ENCODE measurements at places on chromosomes 2 and 18. TPM values are rescaled to one million over a fixed set of nuclear protein-coding genes. Genes with fewer than 3 reads are reported as not detected.
A peak's percentile ranks its signal among the peaks of the same experiment; 100 is the strongest.

ANKRD30BL gene
- not detected for total RNA-seq

WDR54 gene
- total RNA-seq: 75.5 TPM

CRYBA2 gene
- total RNA-seq: not detected

GNLY gene
- 9.0 TPM for total RNA-seq

FHOD3 gene
- total RNA-seq: not detected

MPP4 gene
- total RNA-seq: not detected

REG3G gene
- total RNA-seq: not detected

CAB39 gene
- total RNA-seq: 136 TPM

STPG4 gene
- total RNA-seq: not detected

POTEC gene
- total RNA-seq: not detected

VWA3B gene
- total RNA-seq: not detected

SPR gene
- total RNA-seq: 8.8 TPM

GALNT14 gene
- total RNA-seq: 0.74 TPM

- H3K27ac ChIP-seq: no peak overlapping the region
- H3K27me3 ChIP-seq: no peaks in the 10 kb centered on the region
- H3K36me3 ChIP-seq: no peaks in the 10 kb centered on the region
- DNase-seq: no peak
- H3K4me3 ChIP-seq: no peak overlapping the region
Measured at GRCh38 chr18:44786688-44787087, 106.0 kb downstream of the SETBP1 start.

DNA sequence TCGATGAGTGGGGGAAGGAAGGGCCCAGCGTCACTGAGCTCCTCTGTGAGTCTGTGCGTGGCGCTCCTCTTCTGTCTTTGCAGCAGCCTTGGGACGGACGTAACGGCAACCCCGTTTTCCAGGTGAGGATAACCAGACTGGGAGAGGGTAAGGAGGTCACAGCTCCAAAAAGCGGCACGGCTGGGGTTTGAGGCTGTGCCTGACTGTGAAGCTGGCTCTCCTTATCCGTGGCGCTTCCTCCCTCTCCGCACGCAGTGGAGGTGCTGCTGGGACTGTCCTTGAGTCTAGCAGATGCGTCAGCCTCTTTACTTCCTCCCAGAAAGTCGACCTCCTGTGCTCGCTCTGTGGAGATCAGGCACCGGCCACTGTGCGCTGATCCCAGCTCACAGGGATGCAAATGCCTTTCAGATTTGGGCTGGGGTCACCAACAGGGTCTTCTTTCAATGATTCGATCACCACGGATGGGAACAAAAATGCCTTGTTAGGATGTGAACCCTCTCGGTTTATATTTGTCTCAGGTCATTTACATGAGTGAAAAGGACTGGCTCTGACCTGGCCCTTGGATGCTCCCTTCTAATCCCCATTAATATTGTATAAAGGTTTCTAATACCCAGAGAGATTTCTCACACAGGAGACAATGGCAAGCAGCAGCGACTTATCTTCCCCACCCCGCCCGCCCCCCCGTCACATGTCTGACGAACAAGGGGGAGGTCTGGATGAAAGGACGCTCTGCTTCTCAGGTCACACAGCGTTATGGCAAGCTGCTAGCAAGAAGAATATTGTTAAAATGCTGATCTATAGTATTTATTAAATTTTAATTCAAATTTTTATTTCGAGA lies 30.1 kb upstream of the E2F6 start:
- H3K36me3 ChIP-seq: no peaks in the 10 kb centered on the region
- H3K4me3 ChIP-seq: no peak overlapping the region
- H3K4me1 ChIP-seq: no peaks in the 10 kb centered on the region

GRCh38 chr2:23637011-23637778 lies 252.2 kb downstream of the KLHL29 start:
- H3K4me1 ChIP-seq: no peaks in the 10 kb centered on the region
- H3K27ac ChIP-seq: no peak overlapping the region
- no peak for DNase-seq
- H3K4me3 ChIP-seq: no peak overlapping the region

DNA sequence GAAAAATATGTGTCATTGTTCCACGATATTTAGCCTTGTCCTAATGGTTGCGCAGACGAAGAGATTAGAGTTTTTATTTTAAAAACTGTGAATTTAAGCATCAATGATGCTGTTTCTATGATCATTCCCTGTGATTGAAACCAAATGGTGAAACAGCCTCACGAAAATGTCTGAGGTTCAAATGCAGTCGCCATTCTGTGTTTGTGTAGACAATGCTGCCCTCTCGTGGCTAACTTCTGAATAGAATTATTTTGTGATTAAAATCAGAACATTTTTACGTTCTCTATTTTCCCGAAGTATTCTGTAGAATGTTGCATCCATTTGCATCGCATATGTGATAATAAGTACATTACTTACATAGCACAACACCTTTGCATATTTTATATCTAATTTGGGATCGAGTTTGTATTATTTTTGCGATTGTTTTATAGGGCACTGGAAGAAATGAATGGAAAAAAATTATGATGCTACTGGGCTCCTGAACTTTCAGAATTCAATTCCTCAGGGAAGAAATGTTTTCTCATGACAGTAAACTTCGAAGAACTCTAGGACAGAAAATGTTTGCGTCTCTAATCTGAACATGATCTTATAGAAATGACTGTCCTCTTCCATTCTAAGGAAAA lies 54.8 kb upstream of the CREB1 start:
- peak; percentile 39 for DNase-seq
- no peak overlapping the region for H3K27ac ChIP-seq
- H3K4me1 ChIP-seq: peaks cover 5% of the 10 kb centered on the region
- H3K36me3 ChIP-seq: no peaks in the 10 kb centered on the region

DNA sequence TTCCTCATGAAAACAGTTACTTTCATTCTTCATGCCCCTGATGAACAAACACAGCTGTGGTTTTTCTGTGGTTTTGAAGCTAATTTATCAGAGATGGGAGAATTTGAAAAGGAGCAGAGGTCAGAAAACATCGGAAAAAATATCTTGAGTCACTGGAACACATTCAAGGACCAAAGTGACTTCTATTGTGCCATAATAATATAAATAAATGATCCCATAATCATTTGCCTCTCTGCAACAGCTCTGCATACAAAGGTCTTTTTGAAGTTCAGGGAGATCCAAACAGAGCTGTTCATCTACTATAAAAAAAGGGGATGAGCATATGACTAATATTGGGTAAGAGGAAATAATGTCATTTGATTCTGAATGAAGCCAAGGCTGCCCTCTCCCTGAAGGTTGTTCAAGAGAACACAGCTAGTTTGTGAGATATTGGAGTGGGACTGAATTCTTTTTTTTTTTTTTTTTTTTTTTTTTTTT lies 201.3 kb upstream of the GALNT5 start:
- no peaks in the 10 kb centered on the region for H3K36me3 ChIP-seq
- H3K27ac ChIP-seq: no peak overlapping the region
- no peaks in the 10 kb centered on the region for H3K27me3 ChIP-seq
- H3K4me1 ChIP-seq: no peaks in the 10 kb centered on the region

DNA sequence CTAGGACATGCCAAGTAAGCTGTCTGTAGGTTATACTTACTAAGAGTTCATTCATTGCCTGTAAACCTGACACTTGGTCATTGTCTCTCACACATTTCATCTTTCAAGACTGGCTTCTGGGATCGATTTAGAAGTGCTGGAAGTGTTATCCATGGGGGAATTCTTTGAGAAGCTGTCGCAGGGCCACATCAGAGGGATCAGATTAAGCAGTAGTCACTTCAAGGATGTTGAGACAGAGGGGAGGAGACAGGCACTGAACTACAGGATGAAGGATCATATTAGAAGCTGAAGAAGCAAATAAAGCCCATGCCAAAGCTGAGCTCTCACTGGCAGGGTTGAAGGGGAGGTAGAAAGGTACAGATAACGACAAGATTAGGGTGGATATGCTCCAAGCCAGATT lies 49.0 kb downstream of the CDK15 start:
- DNase-seq: no peak
- H3K36me3 ChIP-seq: no peaks in the 10 kb centered on the region
- no peaks in the 10 kb centered on the region for H3K27me3 ChIP-seq
- peaks cover 10% of the 10 kb centered on the region for H3K4me1 ChIP-seq
- no peak overlapping the region for H3K27ac ChIP-seq

DNA sequence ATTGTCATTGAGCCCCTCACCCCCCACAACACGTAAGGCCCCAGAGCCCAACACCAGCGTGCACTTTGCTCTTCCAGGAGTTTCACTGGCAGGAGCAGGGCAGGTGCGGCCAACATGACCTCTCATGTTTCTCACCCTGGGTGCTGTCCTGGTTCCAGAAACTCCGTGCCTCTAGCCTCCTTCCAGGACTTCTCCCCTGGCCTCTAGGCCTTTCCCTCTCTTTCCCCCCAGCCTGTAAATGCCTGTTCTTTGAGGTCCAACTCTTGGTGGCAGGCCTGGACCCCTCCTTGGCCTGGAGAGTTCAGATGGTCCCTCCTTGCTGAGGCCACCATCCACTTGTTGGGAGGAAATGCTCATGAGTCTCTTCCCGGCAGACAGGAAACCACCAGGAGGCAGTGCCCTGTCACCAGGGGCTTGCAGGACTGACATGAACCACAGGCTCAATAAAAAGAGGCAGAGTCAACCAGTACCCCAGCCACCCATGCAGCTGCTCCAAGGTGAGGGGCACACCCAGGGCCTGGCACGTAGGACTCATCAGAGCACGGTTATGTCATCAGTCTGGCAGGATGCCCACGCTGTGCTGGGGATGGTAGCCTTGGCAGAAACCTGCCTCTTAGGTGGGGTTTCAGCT lies 1.5 kb downstream of the MALL start:
- H3K4me1 ChIP-seq: no peaks in the 10 kb centered on the region
- no peak for DNase-seq
- H3K27me3 ChIP-seq: no peaks in the 10 kb centered on the region
- H3K4me3 ChIP-seq: no peak overlapping the region

DNA sequence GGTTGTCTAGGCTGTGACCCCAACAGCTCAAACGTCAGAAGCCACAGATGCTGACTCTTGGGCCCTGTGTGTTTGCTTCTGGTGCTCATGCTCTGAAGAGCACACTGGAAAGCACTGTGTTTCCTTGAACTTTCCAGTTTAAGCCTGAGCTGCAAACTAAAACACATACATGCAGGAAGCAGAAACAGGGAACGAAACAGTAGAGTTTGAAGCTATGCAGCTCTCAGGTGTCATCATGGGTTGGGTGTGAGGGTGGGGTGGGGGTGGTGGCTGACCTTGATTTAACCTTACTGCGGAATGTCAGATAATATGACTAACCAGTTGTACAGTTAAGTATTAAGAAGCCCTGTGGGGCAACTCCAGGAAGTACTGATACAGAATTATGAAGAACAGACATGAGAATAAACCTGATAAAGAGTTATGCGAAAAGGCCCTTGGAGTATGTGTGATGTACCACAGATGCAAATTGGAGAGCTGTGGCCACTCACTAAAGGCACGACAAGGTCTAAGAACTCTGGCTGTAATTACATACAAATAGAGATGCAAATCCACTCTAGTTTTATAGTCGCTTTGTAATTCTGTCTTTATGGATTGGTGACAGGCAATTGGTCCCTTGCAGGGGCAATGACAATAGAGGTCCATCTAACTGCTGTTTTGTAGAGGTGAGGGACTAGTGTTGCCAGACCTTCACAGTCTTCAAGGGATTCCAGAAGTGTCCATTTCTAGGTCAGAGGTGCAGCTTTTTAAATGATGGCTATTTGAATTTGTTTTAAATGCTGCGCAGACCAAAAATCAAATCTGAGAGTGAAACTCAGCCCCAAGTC lies 273.1 kb downstream of the NAPG start:
- H3K4me1 ChIP-seq: no peaks in the 10 kb centered on the region
- no peak overlapping the region for H3K27ac ChIP-seq
- H3K36me3 ChIP-seq: no peaks in the 10 kb centered on the region
- no peaks in the 10 kb centered on the region for H3K27me3 ChIP-seq
- H3K4me3 ChIP-seq: no peak overlapping the region

DNA sequence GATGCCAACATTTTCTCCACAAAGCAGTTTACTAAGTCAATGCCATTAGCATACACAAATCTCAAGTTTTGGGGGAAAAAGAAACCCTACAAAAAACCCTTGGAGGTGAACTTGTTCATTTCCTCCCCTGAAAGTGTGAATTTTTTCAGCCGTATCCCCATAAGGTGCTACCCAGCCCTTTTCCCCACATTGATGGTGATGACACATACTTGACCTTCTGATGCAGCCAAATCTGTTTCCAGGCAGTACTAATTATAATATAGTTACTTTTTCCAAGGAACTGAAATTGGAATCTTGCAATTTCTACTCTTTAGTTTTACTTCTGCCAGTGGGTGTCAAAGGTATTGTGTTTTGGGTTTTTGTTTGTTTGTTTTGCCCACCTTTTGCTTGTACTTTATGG lies 474.5 kb downstream of the TGIF1 start:
- H3K27me3 ChIP-seq: no peaks in the 10 kb centered on the region
- no peak overlapping the region for H3K27ac ChIP-seq
- H3K4me3 ChIP-seq: no peak overlapping the region
- no peaks in the 10 kb centered on the region for H3K4me1 ChIP-seq

DNA sequence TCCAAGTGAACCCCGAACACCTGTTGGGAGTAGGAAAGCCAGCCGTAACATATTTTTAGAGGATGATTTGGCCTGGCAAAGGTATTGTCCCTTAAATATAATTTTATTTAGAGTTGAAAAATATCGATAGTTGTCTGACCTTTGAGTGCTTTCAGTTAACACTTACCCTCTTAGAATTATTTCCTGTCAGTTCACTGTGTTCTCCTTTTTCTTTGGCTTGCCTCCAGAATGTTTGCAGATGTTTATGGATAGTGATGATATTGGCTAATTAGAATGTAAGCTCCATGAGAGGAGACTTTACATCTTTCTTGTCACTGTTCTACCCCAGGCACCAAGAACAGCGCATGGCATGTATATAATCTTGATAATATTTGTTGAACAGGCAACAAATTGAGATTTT lies 19.8 kb downstream of the PIKFYVE start:
- no peak overlapping the region for H3K4me3 ChIP-seq
- no peak for DNase-seq
- no peaks in the 10 kb centered on the region for H3K27me3 ChIP-seq
- no peaks in the 10 kb centered on the region for H3K4me1 ChIP-seq
- H3K27ac ChIP-seq: no peak overlapping the region

DNA sequence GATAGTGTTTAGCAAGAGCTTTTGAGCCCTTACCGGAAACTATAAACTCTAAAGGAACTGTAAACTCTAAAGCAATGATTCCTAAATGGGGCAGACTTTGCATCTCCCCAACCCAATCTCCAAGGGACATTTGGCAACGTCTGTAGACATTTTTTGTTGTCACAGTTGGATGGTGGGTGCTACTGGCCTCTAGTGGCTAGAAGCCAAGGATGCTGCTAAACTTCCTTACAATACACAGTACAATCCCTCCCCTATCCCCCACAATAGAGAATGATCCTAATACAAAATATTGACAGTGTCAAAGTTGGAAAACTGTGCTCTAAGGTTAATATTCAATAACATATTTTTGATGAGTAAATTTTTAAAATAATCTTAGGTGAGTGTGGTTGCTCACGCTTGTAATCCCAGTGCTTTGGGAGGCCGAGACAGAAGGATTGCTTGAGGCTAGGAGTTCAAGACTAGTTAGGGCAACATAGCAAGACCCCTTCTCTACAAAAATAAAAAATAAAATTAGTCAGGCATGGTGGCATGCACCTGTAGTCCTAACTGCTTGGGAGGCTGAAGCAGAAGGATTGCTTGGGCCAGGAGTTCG lies 66.7 kb downstream of the PTPN4 start:
- H3K36me3 ChIP-seq: peaks cover 3% of the 10 kb centered on the region
- H3K4me1 ChIP-seq: peaks cover 18% of the 10 kb centered on the region
- no peak overlapping the region for H3K27ac ChIP-seq
- H3K4me3 ChIP-seq: no peak overlapping the region
- H3K27me3 ChIP-seq: no peaks in the 10 kb centered on the region

GRCh38 chr2:198213253-198213652 lies 408.9 kb downstream of the PLCL1 start:
- no peak overlapping the region for H3K27ac ChIP-seq
- no peaks in the 10 kb centered on the region for H3K4me1 ChIP-seq
- no peaks in the 10 kb centered on the region for H3K36me3 ChIP-seq

Measured in CD8-positive, alpha-beta memory T cell (primary cell).